ENCODE measurements at places on chromosomes 7 and 10.
A peak's percentile ranks its signal among the peaks of the same experiment; 100 is the strongest.

DNA sequence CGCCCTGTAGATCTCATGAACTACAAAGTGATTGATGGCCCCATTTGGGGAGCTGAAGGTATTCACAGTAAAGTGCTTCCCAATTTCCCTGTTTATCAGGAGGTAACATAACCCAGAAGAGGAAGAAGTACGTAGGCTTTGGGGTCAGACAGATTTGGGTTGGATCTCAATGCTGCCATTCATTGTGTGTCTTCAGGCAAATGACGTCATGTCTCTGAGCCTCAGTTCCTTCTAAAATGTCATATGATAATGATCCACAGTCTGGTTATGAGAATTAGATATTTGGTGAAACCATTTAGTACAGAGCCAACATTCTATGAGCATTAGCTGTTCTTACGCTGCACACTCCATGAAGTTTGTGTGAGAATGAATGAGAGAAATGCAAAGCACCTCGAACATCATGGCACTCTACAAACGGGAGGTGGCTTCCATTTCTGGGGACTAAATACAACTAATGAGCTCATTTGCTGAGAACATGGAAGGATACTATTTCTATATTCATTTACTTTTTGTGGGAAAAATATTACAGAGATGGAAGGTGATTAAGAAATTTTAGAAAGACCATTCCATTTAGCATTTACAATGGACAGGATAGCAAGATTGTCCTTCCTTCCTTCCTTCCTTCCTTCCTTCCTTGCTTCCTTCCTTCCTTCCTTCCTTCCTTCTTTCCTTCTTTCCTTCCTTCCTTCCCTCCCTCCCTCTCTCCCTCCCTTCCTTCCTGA, 13.8 kb upstream of the JCAD start:
- no peak for DNase-seq

DNA sequence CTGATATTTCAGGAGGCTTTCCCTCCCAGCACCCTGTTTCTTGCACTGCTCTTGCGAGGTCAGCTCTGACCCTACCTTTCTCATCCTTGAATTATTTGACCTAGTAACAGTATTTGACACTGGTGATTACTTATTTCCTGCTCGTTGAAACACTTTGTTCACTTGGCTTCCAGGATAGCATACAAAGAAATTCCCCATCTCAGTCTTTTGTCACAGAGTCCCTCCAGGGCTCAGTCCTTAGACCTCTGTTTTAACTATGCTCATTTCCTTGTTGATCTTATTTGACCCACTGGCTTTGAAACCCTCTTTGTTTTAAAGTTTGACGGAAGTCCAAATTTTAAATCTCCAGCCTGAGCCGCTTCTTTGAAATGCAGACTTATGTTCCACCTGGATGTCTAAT, 29.9 kb downstream of the BMPR1A start:
- DNase-seq = no peak

- no peak for DNase-seq
These were observed 46.6 kb downstream of the WDR37 start for GRCh38 chr10:1102831-1103230.

DNA sequence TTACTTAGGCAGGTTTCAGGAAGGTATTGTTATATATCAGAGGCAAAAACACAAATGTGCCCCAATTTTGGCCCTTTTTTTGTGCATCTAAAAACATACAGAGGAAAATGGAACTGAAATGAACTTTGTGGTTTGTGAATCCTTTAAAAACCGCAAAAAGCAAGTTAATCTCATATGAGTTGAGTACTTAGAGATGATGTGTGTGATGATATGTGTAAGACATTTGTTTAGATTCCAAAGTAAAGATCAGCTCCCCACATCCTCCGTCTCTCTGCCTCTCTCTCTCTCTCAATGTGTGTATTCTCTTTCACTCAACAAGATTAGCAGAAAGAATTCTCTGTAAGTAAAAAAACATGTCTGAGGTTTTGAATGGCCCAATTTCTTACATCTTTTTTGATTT, 201.9 kb downstream of the MALRD1 start:
- DNase-seq = no peak

GRCh38 chr7:49074538-49074937, 150.2 kb downstream of the CDC14C start:
- DNase-seq = no peak

DNA sequence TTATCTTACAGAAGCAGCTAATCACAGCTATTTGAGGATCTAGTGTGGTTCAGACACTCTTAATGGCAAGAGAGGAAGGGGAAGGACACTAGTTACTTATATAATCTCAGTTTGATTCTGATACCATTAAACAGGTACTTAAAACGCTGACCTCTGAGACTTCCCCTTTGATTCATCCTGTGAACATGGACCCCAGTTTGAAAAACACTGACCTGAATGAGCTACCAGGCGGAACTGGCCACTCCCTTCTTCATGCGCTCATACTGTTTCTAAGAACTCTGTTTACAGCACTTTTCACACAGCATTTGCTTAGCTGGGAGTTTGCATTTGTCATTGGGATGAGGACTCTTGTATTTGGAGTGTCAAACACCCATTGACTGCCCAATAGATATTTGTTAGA, 45.7 kb downstream of the BEND7 start:
- no peak for DNase-seq

DNA sequence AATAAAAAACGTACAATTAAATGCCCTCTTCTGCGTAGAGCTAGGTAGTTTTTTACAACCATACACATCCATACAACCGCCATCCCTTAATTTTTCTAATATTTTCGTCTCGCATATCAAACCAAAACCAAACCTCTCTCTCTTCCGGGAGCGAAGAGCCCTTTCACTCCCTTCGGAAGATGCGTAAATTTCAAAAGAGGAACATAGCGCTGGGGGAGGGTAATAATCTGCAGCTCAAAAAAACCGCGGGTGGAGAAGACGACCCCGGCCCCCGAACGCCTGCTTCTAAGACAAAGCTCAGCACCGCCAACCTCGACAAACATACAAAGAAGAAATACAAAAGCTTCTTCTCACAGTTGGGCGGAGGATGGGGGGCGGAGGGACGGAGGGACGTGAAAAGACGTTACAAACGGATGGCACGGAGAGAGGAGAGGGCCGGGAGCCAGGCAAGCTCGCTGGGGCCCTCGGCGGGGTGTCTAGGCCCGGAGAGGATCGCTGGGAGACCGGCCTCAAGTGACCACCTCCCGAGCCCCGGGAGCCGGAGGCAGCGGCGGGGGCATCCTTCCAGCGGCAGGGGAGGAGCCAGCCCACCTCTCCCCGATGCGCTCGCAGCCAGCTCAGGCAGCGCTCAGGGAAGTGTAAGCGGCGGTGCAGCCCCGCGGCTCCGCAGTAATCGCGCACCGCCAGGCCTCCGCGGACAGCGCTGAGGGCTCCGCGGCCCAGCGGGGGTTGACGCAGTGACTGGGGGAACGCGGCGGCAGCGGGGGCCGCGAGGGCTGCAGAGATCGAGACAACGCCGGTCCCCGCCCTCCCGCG, 851 bp downstream of the MKRN1 start:
- peak; percentile 22 for DNase-seq

All from stimulated activated CD4-positive, alpha-beta T cell treated with anti-CD3 and anti-CD28 coated beads, Interleukin-4, amount 100 ng/mL, for 48 hours (primary cell).